ENCODE measurements at places on chromosomes 6 and 20. TPM values are rescaled to one million over a fixed set of nuclear protein-coding genes. Genes with fewer than 3 reads are reported as not detected.

The KCNQ2 gene
- not detected for total RNA-seq

The MEI4 gene
- under 0.01 TPM for total RNA-seq

The CAP2 gene
- 4.2 TPM for total RNA-seq

The TULP1 gene
- total RNA-seq: not detected

The AGPAT4 gene
- total RNA-seq: 14.5 TPM

The PLAGL2 gene
- total RNA-seq: 4.2 TPM

All from bladder microvascular endothelial cell (primary cell).